Testis (tissue), 5 donors: ENCODE measurements at places on chromosomes 4 and X.

DNA sequence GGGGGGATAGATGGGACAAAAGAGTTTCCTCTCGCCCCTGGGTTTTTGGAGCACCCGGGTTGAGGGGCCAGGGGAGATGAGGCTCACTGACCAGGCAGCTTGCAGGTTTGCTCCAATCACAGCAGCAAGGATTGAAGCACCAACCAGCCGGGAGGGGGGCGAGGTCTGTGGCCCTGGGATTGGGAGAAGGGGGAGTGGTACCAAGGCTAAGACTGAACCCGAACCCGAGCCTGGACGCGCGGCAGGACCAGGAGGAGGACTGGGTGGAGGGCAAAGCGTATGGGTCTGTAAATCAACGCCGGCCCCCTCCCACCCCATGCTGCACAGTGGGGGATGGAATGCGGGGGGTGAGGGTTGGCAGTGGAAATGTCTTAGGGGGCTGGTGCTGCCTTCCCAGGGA is 3.5 kb downstream of the SOX3 start:
- DNase-seq, result no peak
- H3K27me3 ChIP-seq, result no peaks in the 10 kb centered on the region
- H3K4me1 ChIP-seq, result no peaks in the 10 kb centered on the region
- no peak overlapping the region for H3K4me3 ChIP-seq
- H3K36me3 ChIP-seq, result no peaks in the 10 kb centered on the region

GRCh38 chr4:24894243-24894642 is 18.6 kb downstream of the CCDC149 start:
- no peak overlapping the region for H3K27ac ChIP-seq
- no peak overlapping the region for H3K4me3 ChIP-seq
- no peaks in the 10 kb centered on the region for H3K36me3 ChIP-seq
- H3K4me1 ChIP-seq, result peaks cover 8% of the 10 kb centered on the region
- H3K27me3 ChIP-seq, result no peaks in the 10 kb centered on the region
- no peak for DNase-seq

DNA sequence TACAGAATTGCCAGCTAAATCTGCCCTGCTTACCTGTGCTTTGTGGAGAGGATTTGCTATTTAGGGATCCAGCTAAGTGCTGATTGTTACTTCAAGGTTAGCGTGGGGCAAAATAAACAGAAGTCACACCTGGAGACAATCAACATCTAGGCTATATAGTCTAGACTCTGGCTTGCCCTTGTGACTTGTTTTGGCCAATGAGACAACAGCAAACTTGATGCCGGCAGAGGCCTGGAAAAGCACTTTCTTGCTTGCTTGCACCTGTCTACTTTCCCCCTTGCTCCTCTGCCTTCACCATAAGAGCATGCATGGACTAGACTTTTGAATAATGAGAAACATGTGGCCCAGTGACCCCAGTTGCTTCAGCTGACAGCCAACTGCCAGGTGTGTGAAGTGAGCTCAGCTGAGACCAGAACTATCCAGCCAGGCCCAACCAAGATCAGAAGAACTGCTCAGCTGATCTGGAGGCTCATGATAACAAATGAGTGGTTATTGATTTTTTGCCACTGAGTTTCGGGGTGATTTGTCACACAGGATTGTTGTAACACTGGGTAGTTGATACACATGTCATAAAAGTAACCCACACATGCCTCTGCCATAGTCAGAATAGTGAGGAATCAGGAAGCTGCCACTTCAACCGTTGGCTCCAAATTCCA is 164.4 kb downstream of the RBMX2 start:
- no peaks in the 10 kb centered on the region for H3K27me3 ChIP-seq
- no peak for DNase-seq
- H3K4me3 ChIP-seq, result no peak overlapping the region
- no peaks in the 10 kb centered on the region for H3K36me3 ChIP-seq
- H3K27ac ChIP-seq, result no peak overlapping the region
- H3K4me1 ChIP-seq, result no peaks in the 10 kb centered on the region

GRCh38 chr4:25012655-25013054 is 18.1 kb downstream of the LGI2 start:
- no peak overlapping the region for H3K4me3 ChIP-seq
- no peak for DNase-seq
- no peaks in the 10 kb centered on the region for H3K4me1 ChIP-seq

DNA sequence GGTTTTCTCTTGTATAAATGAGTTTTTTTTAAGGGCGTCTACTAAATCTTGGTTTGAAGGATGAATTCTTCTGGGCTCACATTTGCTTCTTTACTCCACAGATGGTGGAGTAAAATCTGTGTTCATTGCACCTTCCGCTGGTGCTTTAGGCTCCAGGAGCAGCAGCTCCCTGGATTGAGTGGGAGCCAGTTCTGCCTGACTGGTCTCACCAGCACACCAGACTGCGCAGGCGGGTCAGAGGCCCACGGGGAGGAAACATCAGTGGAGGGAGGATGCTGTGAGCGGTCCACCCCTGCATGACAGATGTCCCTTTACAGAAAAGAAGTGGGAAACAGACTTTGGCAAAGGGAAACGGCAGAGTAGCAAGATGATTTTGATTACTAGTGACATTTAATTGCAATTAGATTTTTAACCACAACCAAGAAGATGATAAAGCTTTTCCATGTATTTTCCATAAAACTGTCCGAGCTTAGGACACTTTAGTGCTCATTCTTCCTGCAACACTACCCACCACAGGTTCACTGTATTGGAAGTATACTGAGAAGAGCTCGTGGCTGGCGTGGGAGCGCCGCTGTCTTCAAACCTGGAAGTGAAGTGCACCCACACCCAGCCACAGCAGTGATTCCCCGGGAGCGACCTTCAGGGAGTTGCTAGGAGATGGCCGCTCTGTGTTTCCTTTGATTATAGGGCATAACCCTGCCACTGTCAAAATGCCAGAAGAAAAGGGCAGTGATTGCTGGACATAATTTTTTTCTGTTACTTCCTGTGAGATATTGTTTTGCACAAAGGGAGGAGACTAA is 95.2 kb downstream of the SORBS2 start:
- peak; percentile 27 for DNase-seq
- no peak overlapping the region for H3K27ac ChIP-seq
- H3K4me3 ChIP-seq, result no peak overlapping the region
- H3K4me1 ChIP-seq, result peaks cover 7% of the 10 kb centered on the region
- no peaks in the 10 kb centered on the region for H3K36me3 ChIP-seq
- H3K27me3 ChIP-seq, result no peaks in the 10 kb centered on the region

DNA sequence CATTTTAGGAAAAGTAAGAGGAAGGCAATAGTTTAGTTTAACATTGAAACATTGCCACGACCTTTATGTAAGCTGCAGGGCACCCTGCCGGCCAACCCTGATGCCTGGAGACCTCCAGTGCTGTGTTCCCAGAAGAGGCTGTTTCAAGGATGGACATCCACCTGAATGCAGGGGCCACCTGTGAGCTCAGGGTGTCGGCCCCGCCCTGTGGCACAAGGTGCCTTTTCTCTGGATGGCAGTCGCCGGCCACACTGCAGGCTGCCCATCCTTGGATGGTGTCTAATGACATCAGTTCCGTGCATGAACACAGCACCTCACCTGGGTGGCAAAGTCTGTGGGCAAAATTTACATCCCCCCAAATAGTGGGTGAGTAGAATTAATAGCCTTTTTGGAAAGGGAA is 180.0 kb downstream of the AFAP1 start:
- no peak overlapping the region for H3K4me3 ChIP-seq
- no peaks in the 10 kb centered on the region for H3K27me3 ChIP-seq
- no peak overlapping the region for H3K27ac ChIP-seq
- no peaks in the 10 kb centered on the region for H3K4me1 ChIP-seq

GRCh38 chr4:110543577-110543976 is 67.6 kb downstream of the ENPEP start:
- H3K27me3 ChIP-seq, result no peaks in the 10 kb centered on the region
- H3K4me1 ChIP-seq, result no peaks in the 10 kb centered on the region
- H3K36me3 ChIP-seq, result no peaks in the 10 kb centered on the region
- H3K4me3 ChIP-seq, result no peak overlapping the region
- no peak for DNase-seq

- no peak overlapping the region for H3K4me3 ChIP-seq
- no peak overlapping the region for H3K27ac ChIP-seq
- no peaks in the 10 kb centered on the region for H3K36me3 ChIP-seq
- no peak for DNase-seq
- no peaks in the 10 kb centered on the region for H3K27me3 ChIP-seq
Observed at GRCh38 chr4:108492816-108493595, 127.4 kb upstream of the RPL34 start.

DNA sequence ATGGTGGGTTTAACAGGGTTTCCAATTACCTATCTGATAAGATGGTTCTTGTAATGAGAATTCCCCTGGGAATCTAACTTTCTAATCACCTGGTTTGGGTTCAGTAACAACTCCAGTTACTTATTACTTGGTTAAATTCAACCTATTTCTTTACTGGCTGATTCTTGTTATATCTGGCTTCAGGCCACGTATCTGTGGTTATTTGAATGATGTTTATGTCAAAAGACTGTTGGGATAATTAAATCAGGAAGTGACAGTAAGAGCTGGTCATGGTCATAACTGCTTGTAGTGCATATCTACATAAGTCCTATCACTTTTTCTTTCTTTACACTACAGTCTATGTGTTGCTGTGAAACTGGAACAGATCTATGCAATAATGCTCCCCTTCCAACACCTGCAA is 108.1 kb downstream of the MID1 start:
- no peak overlapping the region for H3K4me3 ChIP-seq
- peaks cover 8% of the 10 kb centered on the region for H3K4me1 ChIP-seq
- no peak for DNase-seq

- H3K27ac ChIP-seq, result no peak overlapping the region
- H3K27me3 ChIP-seq, result no peaks in the 10 kb centered on the region
- no peak for DNase-seq
- H3K4me3 ChIP-seq, result no peak overlapping the region
- H3K4me1 ChIP-seq, result no peaks in the 10 kb centered on the region
Observed at GRCh38 chr4:138802499-138802898, 213.1 kb upstream of the NOCT start.

DNA sequence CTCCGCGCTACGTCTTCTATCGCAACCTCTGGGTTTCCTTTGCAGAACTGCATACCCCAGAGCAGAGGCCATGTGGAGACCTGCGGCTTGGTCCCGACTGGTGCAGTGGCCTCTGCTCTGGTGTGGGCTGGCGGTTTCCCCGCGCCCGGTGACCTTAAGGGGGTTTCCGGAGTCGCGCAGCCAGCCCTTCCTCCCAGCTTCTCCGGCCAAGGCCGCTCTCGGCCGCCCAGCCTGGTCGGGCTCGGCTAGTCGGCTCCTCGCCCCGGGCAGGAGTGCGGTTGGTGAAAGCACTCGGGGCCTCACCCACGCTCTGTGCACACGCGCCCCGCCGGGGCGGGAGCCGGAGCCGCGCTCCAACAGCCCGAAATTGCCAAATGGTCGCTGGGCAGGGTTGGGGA is 84.9 kb downstream of the BCOR start:
- no peaks in the 10 kb centered on the region for H3K4me1 ChIP-seq
- DNase-seq, result no peak
- peak overlapping the region; percentile 45 for H3K4me3 ChIP-seq
- no peak overlapping the region for H3K27ac ChIP-seq
- H3K27me3 ChIP-seq, result no peaks in the 10 kb centered on the region
